ENCODE measurements at places on chromosomes 7 and 10.

GRCh38 chr7:44998153-44998871, 1.7 kb upstream of the CCM2 start:
- DNase-seq: no peak

DNA sequence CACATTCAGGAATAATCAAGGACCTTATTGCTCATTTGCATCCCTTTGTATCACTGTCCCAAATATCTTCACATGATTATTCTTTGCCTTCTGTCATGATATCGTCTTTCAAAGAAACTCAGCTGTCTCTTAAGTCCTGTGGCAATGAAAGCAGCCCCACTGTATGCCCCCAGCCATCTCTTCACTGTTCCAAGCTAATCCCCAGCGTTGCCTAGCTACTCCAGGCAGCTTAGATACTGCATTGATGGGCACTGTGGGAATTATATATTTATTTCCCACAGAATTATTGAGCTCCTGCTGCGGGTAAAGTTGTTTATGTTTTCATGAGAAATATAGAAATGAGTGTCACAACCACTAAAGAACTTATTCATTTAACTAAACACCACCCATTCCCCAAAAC, 38.8 kb downstream of the SND1 start:
- DNase-seq: no peak

DNA sequence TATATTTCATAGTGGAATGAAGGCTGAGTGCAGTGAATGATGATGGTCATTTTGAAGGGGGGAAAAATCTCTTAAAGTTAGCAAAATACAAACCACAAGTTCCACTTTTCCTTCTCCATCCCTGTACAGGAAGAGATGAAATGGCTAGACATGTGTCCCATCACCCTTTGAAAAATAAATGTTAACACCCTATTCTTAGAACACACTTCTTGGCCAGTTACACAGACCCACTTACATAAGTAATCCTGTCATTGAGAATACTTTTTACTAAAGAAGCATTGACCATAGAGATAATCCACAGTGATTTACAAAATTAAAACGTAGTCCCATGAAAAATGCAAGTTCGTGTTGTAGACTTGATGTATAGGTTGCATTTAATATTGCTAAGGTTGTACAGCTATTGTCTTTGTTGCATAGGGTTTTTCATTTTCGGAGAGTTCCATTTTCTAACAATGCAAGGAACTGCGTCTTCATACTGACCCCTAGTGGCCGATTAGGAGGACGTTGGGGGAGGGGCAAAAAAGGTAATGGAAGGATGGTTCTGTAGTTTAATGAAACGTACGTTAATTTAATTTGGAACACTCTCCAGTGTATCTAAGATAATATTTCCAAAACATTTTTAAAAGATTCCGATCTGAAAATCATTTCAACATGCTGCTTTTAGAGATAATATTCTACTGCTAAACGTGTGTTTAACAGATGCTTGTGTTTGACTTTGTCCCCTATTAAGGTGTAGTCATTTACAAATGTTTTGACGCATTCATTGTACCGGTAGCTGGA, 60.9 kb downstream of the ARMC3 start:
- DNase-seq: peak; percentile 58

DNA sequence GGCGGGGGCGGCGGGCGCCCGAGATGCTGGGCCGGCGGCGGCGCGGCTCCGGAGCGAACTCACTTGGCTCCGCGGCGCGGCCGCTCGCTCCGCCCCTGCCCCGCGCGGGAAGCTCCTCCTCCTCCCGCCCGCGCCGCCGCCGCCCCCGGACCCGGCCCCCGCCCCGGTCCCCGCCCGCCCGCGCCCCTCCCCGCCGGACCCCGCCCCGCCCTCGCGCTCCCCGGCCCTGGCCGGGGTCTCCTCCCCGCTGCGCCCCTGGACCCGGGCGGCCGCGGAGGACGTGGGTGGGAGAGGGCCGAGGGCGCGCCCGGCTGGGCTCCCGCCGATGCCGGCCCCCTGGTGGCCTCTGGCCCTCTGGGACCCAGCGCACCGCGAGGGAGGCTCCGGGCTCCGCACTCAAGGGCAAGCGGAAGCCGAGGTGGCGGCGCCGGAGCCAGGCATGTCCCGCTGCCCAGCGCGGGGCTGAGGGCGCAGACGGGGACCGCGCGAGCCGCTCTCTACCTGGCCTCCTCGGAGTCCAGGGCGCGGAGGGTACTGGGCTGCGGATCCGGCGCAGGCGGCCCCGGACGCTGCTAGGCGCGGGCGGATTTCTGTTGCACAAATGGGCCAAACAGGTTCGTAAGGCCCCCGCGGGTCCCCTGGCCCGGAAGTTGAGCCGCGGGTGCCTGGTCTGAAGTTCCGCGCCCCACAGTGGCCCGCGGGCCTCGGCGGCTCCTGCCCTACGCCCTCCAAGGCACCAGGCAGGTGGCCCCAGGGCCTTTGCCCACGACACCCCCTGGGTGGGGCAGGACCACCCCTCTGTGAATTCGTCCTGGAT, at the start of gene TCERG1L:
TSS of gene TCERG1L (minus strand) at position 61 of the 817 bp plus-strand sequence. CDS start 86 bp downstream, outside the sequence.
- DNase-seq: peak; percentile 13

- DNase-seq: no peak
These were observed 72.0 kb upstream of the ANK3 start for GRCh38 chr10:60461688-60462087.

- no peak for DNase-seq
These were observed 26.2 kb downstream of the FAM171A1 start for GRCh38 chr10:15344876-15345285.

DNA sequence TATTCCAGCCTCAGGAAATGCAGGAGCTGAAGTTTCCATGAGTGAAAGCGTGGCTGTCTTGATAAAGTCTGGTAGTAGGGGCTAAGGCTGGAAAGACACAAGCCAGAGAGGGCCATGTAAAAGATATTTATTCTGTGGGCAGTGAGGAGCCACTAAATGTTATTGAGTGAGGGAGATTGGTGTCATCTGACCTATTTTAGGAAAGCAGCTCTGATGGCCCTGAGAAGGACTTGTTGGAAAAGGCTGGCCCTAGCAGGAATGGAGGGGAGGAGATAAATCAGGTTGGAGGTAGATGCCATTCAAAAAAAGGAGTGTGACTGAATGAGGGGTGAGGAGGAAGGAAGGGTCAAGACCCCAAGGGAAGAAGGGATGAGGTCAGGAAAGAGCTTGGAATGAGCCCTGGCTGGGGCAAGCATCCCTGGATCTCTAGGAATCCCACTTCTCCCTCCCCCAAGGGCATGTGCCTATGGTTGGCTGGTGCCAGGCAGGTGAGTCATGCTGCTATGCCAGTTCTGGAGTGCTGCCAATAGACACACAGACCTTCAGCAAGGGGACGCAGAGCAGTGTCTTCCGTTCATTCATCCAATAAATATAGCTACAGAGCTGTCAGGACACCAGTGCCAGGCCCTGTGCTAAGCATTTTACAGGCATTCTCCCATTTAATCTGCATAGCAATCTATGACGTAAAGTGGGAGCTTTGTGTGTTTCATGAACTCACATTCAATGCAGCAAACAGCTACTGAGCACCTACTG, 2.0 kb downstream of the ANKRD2 start:
- peak; percentile 52 for DNase-seq

Data from right renal pelvis (tissue), 4 donors.